ENCODE measurements at places on chromosomes 4 and X. TPM values are rescaled to one million over a fixed set of nuclear protein-coding genes. Genes with fewer than 3 reads are reported as not detected.

MAGEC2 gene
- not detected for total RNA-seq

SERTM2 gene
- not detected for total RNA-seq

RAB9B gene
- total RNA-seq, result 0.05 TPM

GPRASP2 gene
- total RNA-seq, result 5.6 TPM

LDB2 gene
- total RNA-seq, result not detected

MEPE gene
- not detected for total RNA-seq

SORCS2 gene
- total RNA-seq, result 4.7 TPM

CABS1 gene
- total RNA-seq, result not detected

UGT2B7 gene
- 0.25 TPM for total RNA-seq

SERPINA7 gene
- total RNA-seq, result not detected

POU4F2 gene
- total RNA-seq, result not detected

ATP2B3 gene
- total RNA-seq, result 0.10 TPM

TTC29 gene
- not detected for total RNA-seq

CPE gene
- 1.6 TPM for total RNA-seq

OCIAD1 gene
- 138 TPM for total RNA-seq

AMOT gene
- total RNA-seq, result 0.01 TPM

OCIAD2 gene
- 117 TPM for total RNA-seq

All from A549 treated with DMSO at 1 μM for 4 hours (cell line).